ENCODE measurements at places on chromosomes 7 and 10.
A peak's percentile ranks its signal among the peaks of the same experiment; 100 is the strongest.

- H3K27me3 ChIP-seq, result peaks cover 14% of the 10 kb centered on the region
- H3K4me3 ChIP-seq, result peak overlapping the region; percentile 16
- no peaks in the 10 kb centered on the region for H3K4me1 ChIP-seq
- H3K36me3 ChIP-seq, result no peaks in the 10 kb centered on the region
- no peak overlapping the region for H3K27ac ChIP-seq
Observed at GRCh38 chr7:76234931-76235441, 33.3 kb downstream of the SRRM3 start.

- H3K27ac ChIP-seq, result no peak overlapping the region
- peaks cover 10% of the 10 kb centered on the region for H3K4me1 ChIP-seq
- H3K4me3 ChIP-seq, result no peak overlapping the region
- peaks cover 6% of the 10 kb centered on the region for H3K36me3 ChIP-seq
- no peak for DNase-seq
Observed at GRCh38 chr10:70343312-70343711, 39.1 kb downstream of the LRRC20 start.

DNA sequence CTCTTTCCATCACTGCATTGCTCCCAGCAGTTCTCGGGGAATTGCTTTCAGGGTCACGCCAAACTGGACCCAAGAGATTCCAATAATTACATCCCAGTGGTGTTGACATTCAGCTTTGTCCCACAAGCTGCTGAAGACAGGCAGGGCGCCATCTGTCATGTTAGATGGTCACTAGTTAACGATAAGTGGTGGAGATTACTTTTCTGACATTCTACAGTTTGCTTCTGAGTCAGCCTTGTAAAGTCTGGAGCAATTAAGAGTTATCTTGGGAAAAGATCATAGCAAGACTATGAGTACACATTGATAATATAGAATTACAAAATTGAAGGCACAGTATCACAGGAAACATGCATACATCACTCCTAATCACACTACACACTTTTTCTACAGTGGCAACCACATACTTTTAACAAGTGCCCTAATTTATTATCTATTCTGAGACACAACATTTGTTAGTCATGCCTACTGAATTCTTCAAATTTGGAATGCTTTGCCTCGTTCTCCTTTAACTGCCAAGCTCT lies 41.9 kb downstream of the SEMA3C start:
- no peak overlapping the region for H3K27ac ChIP-seq
- no peaks in the 10 kb centered on the region for H3K36me3 ChIP-seq
- peaks cover 3% of the 10 kb centered on the region for H3K4me1 ChIP-seq
- peak; percentile 20 for DNase-seq
- no peak overlapping the region for H3K4me3 ChIP-seq

DNA sequence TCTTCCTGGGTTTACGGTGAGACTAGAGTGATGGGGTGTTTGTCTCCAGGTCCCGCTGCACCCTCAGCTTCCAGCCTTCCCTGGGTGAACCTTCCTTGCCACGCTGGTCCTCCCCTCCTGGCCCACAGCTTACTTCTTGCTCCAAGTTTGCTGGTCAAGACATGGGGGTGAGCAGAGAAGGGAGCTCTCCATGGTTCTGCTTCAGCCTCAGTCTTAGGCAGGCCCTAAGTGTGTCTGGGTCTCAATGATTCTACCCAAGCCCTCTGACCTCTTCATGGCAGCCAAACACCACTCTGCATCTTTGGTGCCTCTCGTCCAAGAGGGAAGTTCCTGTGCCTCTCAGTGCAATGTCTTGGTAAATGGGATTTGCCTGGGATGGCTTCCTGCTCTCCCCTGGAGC lies 356.5 kb upstream of the KLF6 start:
- H3K27ac ChIP-seq, result no peak overlapping the region
- H3K27me3 ChIP-seq, result no peaks in the 10 kb centered on the region
- H3K4me3 ChIP-seq, result no peak overlapping the region
- H3K36me3 ChIP-seq, result no peaks in the 10 kb centered on the region

DNA sequence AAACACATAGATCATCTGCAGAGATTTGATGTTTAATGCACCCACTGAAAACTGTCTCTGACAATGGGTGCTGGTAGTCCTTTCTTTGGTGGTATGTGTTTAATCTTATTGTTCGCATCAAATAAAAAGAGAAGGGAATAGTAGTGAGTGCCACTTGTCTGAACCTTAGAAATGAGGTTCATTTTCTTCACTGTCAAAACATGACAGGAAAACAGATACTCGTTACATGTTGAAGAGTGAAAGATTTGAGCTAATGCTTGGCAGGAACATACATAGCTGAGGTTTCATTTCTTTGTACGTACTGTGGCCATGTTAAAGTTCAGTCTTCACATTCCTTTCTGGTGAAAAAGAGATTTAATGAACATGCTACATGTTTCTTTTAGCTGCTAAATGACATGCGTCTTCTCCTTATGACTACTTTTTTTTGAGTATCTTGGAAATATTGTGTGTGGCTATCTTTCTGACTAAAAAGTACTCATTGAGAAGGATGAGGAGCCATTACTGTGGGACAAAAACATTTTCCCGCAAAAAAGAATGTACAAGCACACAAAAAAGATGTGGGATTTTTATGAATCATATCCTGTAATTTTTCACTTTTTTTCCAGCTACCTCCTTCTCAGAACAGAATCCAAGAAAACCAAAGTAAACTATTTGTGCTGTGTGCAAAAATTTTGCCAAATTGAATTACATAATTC lies 108.0 kb downstream of the TWIST1 start:
- no peaks in the 10 kb centered on the region for H3K4me1 ChIP-seq
- H3K27ac ChIP-seq, result no peak overlapping the region
- H3K27me3 ChIP-seq, result no peaks in the 10 kb centered on the region
- H3K36me3 ChIP-seq, result no peaks in the 10 kb centered on the region
- DNase-seq, result peak; percentile 53

DNA sequence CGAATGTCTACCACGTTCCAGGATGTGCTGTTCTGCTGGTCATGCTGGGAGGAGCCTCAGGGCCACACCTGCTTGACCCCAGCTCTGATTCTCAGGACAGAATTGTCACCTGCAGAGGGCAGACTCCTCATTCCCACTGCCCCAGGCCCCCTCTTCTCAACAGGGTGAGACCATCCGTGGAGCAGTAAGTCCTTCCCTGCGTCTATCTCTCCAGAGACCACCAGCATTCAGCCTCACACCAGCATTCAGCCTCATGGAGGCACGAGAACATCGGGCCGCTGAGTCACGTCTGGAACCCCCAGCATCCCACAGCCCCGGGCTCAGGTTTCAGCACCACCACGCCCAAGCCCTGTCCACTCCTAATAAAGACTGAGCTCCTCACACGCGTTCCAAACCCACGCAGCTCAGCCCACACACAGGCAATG lies 273.4 kb downstream of the DIP2C start:
- H3K4me3 ChIP-seq, result no peak overlapping the region
- no peak overlapping the region for H3K27ac ChIP-seq
- no peaks in the 10 kb centered on the region for H3K27me3 ChIP-seq
- H3K4me1 ChIP-seq, result no peaks in the 10 kb centered on the region
- DNase-seq, result no peak

- no peaks in the 10 kb centered on the region for H3K27me3 ChIP-seq
- no peaks in the 10 kb centered on the region for H3K36me3 ChIP-seq
- H3K27ac ChIP-seq, result no peak overlapping the region
- H3K4me3 ChIP-seq, result no peak overlapping the region
Observed at GRCh38 chr10:133050371-133050770, 37.4 kb upstream of the ADGRA1 start.

- H3K27me3 ChIP-seq, result no peaks in the 10 kb centered on the region
- H3K36me3 ChIP-seq, result no peaks in the 10 kb centered on the region
- H3K4me1 ChIP-seq, result no peaks in the 10 kb centered on the region
- no peak overlapping the region for H3K4me3 ChIP-seq
- no peak overlapping the region for H3K27ac ChIP-seq
- no peak for DNase-seq
Observed at GRCh38 chr10:115402699-115403098, 309.5 kb downstream of the ATRNL1 start.

- no peak overlapping the region for H3K27ac ChIP-seq
- DNase-seq, result no peak
- no peaks in the 10 kb centered on the region for H3K27me3 ChIP-seq
- no peak overlapping the region for H3K4me3 ChIP-seq
- no peaks in the 10 kb centered on the region for H3K36me3 ChIP-seq
Observed at GRCh38 chr7:158048569-158048968, 539.1 kb downstream of the PTPRN2 start.

DNA sequence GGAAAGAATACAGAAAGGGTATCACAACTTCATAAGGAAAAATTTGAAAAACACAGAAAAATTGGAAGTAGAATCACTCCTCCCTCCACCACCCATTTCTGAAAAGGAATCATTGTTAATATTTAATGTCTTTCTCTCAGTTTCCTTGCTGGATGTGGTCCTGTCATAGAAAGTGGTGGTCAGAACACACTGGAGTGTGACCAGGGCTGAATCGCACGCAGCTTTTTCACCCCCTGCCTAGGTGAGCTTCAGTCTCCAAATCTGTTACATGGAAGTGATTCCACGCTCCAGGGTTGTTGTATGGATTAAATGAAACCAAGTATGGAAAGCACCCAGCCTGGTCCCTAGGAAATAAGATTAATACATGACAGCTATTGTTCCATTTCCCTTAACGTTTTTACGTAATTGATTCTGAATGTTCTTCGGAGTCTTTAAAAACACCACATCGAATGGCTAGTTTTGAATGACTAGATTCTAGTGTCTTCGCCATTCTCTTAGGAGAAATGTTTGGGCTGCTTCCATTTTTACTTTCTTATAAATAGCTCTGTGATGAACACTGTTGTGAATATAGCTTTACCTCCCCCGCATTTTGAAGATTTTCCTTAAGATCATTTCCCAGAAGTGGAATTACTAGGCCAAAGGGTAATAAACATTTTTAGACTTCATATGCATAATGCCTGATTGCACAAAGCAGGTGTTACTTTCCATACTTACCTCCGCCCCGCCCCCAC lies 10.9 kb upstream of the DUSP5 start:
- H3K36me3 ChIP-seq, result no peaks in the 10 kb centered on the region
- H3K4me3 ChIP-seq, result no peak overlapping the region
- no peaks in the 10 kb centered on the region for H3K27me3 ChIP-seq
- H3K4me1 ChIP-seq, result peaks cover 3% of the 10 kb centered on the region
- H3K27ac ChIP-seq, result no peak overlapping the region

DNA sequence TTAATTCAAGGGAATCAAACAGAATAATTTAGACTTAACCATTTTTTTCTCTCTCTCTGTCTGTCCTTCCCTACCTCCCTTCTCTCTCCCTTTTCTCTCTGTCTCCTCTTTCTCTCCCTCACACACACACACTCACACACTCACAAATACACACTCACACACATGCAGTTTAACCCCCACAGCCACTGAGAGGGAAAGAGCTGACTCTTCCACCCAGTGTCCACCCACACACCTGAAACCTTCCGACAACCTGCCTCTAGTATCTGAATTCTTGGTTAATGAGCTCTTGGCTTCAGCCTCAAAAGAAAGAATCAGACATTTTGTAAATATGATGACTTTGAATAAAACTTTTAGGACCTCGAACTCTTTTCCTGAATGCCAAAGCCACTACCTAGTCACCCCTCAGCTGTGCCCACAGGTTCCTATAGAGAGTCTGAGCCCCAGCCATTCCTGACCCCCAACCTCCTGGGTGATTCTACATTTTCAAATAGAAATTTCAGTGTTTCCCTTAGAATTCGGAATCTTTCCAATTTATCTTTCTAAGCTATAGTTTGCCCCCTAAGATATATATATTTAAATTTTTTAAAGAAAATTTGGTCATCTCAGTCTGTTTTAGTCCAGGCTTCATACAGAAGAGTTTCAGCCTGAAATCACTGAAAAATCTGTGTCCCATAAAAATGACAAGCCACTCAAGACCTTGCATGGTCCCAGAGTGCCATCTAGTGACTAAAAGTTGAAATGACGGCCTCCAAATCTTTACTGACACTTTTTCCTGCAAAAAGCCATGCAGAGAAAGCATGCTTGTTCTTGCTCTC lies 202.8 kb downstream of the IPMK start:
- H3K27ac ChIP-seq, result no peak overlapping the region
- DNase-seq, result peak; percentile 66
- no peaks in the 10 kb centered on the region for H3K36me3 ChIP-seq
- H3K4me3 ChIP-seq, result no peak overlapping the region
- no peaks in the 10 kb centered on the region for H3K27me3 ChIP-seq

- H3K4me3 ChIP-seq, result no peak overlapping the region
- no peak for DNase-seq
- H3K4me1 ChIP-seq, result no peaks in the 10 kb centered on the region
Observed at GRCh38 chr10:31272841-31273240, 46.2 kb upstream of the ZEB1 start.

GRCh38 chr7:20798081-20798693 lies 11.5 kb upstream of the SP8 start:
- no peaks in the 10 kb centered on the region for H3K36me3 ChIP-seq
- DNase-seq, result no peak
- H3K27me3 ChIP-seq, result peaks cover 78% of the 10 kb centered on the region
- H3K4me1 ChIP-seq, result no peaks in the 10 kb centered on the region
- peak overlapping the region; percentile 69 for H3K4me3 ChIP-seq

GRCh38 chr7:106480616-106481031 lies 180.3 kb downstream of the CCDC71L start:
- H3K27me3 ChIP-seq, result no peaks in the 10 kb centered on the region

DNA sequence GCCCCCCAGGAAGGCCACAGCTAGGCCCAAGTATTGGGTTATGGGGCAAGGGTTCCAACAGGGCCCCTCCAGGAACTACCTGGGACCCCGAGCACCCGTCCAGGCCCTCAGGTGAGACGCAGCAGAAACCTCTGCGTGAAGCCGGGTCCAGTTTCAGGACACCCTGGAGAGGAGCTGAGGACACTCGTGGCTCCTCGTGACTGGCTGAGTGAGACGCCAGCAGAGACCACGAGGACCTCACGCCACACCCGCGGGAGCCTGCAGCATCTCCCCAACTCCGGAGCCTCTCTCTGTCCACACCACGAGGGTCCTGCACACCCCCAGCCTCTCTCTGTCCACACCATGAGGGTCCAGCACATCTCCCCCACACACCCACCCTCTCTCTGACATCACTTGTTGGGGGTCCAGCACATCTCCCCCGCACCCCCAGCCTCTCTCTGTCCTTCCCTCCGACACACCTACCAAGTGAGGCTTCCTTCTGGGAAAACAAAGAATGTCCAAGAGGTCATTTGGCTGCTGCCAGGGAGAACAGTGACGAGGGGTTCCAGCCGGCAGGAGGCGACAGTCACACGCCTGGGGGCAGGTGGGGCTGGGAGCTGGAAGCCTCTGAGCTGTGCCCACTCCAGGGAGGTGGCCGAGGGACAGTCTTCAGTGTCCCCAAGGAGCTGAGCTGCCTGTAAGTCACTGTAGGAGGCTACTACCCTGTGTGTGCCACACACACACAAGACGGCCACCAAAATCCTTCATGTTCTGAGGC lies 46.1 kb upstream of the PPP2R2D start:
- H3K27ac ChIP-seq, result no peak overlapping the region
- no peaks in the 10 kb centered on the region for H3K36me3 ChIP-seq
- no peaks in the 10 kb centered on the region for H3K4me1 ChIP-seq
- no peak overlapping the region for H3K4me3 ChIP-seq
- no peak for DNase-seq
- peaks cover 1% of the 10 kb centered on the region for H3K27me3 ChIP-seq

GRCh38 chr7:130400120-130400572 lies 19.9 kb downstream of the CPA1 start:
- no peaks in the 10 kb centered on the region for H3K36me3 ChIP-seq
- H3K27me3 ChIP-seq, result no peaks in the 10 kb centered on the region
- peak; percentile 85 for DNase-seq
- H3K27ac ChIP-seq, result no peak overlapping the region
- no peaks in the 10 kb centered on the region for H3K4me1 ChIP-seq
